Naive thymus-derived CD4-positive, alpha-beta T cell (primary cell): ENCODE measurements at places on chromosomes 1 and 21. TPM values are rescaled to one million over a fixed set of nuclear protein-coding genes. Genes with fewer than 3 reads are reported as not detected.
A peak's percentile ranks its signal among the peaks of the same experiment; 100 is the strongest.

GRCh38 chr1:14646973-14647372 lies 48.5 kb downstream of the KAZN start:
- H3K4me3 ChIP-seq: no peak overlapping the region
- H3K27ac ChIP-seq: no peak overlapping the region
- no peaks in the 10 kb centered on the region for H3K27me3 ChIP-seq
- no peaks in the 10 kb centered on the region for H3K4me1 ChIP-seq
- H3K36me3 ChIP-seq: no peaks in the 10 kb centered on the region

GRCh38 chr1:203592156-203592555 lies 34.5 kb upstream of the ATP2B4 start:
- no peaks in the 10 kb centered on the region for H3K36me3 ChIP-seq
- H3K27ac ChIP-seq: no peak overlapping the region
- no peak for DNase-seq
- no peaks in the 10 kb centered on the region for H3K4me1 ChIP-seq
- no peak overlapping the region for H3K4me3 ChIP-seq
- no peaks in the 10 kb centered on the region for H3K27me3 ChIP-seq

DNA sequence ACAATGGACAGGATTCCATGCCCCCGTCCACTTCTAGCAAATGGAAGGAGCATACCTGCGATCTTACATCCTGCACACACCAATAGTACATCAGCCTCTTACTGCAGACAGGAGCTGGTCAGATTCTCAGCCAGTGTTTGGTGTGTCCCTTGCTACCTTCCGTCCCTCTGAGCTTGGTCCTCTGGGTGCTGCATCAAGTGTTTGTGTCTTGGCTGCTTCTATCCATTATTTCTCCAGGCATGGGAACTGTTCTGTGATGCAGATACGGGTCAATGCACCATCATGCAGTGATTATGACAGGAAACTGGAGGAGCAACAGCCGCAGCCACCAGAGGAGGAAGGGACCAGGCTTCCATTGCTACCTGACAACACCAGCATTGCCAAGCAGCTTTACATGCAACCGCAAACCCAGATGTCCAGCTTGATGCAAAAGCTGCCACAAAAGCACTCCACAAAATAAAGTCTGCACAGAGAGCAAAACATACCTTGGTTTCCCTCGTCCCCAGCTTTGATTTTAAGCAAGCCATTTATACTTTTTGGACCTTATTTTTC lies 21.9 kb upstream of the OVAAL start:
- no peaks in the 10 kb centered on the region for H3K36me3 ChIP-seq
- H3K4me3 ChIP-seq: no peak overlapping the region
- no peaks in the 10 kb centered on the region for H3K27me3 ChIP-seq

DNA sequence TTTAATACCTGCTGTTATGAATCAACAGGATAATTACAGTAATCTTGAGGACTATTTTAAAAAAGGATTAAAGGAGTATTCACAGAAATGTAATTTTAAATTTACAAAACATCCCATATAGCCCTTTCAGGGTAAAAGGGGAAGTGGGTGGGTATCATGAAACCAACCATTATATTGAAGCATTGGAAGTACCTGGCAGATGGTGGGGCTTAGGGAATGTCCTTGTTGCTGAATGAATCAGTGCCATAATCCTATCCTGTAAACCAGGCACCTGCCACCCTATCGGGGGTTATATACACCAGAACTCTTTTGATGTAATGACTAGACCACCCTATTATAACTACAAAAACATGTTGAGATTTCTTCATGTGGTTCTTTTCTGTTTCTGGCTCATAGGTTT lies 30.4 kb downstream of the CDC14A start:
- H3K36me3 ChIP-seq: no peaks in the 10 kb centered on the region
- no peak overlapping the region for H3K4me3 ChIP-seq
- no peaks in the 10 kb centered on the region for H3K27me3 ChIP-seq
- peaks cover 60% of the 10 kb centered on the region for H3K4me1 ChIP-seq
- DNase-seq: no peak

DNA sequence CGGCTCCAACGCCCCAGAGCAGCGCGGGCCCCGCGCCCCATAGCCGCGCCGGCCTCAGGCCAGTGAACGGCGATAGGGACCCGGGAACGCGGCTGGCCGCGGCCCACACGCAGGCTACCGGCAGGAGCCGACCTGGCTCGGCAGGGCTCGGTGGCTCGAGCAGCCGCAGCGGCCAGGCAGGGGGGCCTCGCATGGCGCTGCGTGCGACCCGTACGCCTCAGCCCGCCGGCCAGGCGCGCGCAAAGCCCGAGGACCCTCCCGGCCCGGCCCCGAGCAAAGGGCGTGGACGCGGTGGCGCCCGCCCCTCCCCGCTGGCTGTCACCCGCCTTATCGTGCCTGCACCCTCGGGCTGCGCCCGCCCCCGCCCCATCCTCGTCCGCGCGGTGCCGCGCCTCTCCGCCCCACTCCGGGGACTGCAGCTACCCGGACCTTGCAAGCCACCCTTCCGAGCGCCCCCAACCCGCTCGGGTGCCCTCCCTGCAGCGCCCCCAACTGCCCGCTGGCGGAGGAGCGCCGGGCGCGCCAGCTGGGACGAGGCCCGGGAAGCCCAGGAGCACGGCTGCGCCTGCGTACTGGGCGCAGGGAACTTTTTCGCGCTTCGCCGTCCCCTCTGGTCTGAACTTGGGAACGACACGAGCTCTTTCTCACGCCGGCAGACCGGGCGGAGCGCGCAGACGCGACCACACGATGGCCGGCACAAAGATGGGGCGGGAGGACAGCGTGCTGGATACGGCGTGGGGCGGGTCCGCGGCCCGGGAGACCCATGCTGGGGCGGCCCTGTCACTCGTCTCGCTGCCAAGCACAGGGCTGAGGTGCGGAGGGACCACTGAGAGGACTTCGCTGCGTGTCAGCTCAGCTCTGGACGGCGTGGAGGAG lies at the start of gene ABCB10:
Gene ABCB10, minus strand, starts transcription at position 248 of the 876 bp plus-strand sequence. Its CDS starts 55 bp downstream, at position 193.
- H3K4me3 ChIP-seq: peak within 1 kb of the TSS; percentile 88
- H3K4me1 ChIP-seq: peaks cover 15% of the 10 kb centered on the region
- no peaks in the 10 kb centered on the region for H3K27me3 ChIP-seq
- H3K27ac ChIP-seq: peak within 1 kb of the TSS; percentile 65
- peak; percentile 68 for DNase-seq
- no peaks in the 10 kb centered on the region for H3K36me3 ChIP-seq

- no peak overlapping the region for H3K4me3 ChIP-seq
- DNase-seq: no peak
- no peaks in the 10 kb centered on the region for H3K36me3 ChIP-seq
- H3K27me3 ChIP-seq: no peaks in the 10 kb centered on the region
- no peak overlapping the region for H3K27ac ChIP-seq
- H3K4me1 ChIP-seq: peaks cover 22% of the 10 kb centered on the region
Measured at GRCh38 chr1:39189592-39190041, 14.9 kb upstream of the MACF1 start.

GRCh38 chr21:43867332-43867703 lies 2.3 kb downstream of the AGPAT3 start:
- H3K27me3 ChIP-seq: no peaks in the 10 kb centered on the region
- no peak for DNase-seq
- H3K4me3 ChIP-seq: peak overlapping the region; percentile 62
- peaks cover 18% of the 10 kb centered on the region for H3K4me1 ChIP-seq

DNA sequence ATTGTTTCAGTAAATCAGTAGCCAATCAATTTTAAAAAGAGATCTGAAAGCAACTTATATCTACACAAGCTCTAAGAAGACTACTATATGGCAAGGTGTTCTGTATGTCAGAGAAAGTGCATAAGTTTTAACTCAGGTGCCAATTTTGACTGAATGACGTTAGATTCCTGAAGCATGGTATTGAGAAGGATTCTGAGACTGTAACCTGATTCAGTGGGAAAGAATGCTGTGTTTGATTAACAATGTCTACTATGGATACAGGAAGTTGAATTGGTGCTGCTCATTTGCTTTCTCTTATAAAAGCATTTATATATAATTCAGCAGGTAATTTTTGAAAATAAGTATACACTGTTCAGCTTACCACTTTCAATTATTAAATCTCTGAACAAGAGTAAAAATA lies 156.3 kb downstream of the PAPPA2 start:
- H3K4me1 ChIP-seq: no peaks in the 10 kb centered on the region
- H3K27ac ChIP-seq: no peak overlapping the region
- H3K27me3 ChIP-seq: no peaks in the 10 kb centered on the region
- no peak for DNase-seq
- H3K36me3 ChIP-seq: no peaks in the 10 kb centered on the region
- no peak overlapping the region for H3K4me3 ChIP-seq

DNA sequence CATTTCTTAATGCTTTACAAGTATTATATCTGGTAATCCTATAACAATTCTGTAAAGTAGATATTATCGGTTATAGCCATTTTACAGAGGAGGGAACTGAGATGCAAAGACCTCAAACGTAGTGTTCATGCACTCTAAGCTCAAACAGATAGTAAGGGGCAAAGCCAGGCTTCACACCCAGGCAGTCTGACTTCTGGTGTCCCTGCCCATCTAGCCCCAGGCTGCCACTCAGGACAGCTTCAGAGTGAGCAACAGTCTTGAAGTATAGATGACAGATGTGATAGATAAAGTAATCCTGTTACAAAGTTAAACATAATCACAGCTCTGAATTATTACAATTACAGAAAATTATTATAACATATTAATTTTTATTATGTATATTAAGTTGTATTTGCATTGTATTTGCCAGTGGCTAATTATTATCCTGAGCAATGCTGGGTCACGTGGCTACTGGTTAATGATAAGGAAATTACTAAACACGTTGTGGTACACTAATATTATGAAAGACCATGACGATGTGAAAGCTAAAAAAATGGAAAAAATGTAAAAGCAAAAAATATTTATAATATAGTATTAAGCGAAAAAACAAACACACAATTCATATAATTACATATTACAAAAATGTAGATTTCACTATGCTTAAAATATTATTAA lies 6.1 kb upstream of the TRAF3IP3 start:
- H3K27ac ChIP-seq: no peak overlapping the region
- no peak overlapping the region for H3K4me3 ChIP-seq
- no peaks in the 10 kb centered on the region for H3K36me3 ChIP-seq
- H3K27me3 ChIP-seq: no peaks in the 10 kb centered on the region

- H3K4me3 ChIP-seq: peak overlapping the region; percentile 88
- no peaks in the 10 kb centered on the region for H3K36me3 ChIP-seq
- no peaks in the 10 kb centered on the region for H3K27me3 ChIP-seq
- H3K27ac ChIP-seq: peak overlapping the region; percentile 97
- peaks cover 60% of the 10 kb centered on the region for H3K4me1 ChIP-seq
- peak; percentile 61 for DNase-seq
Measured at GRCh38 chr1:36156329-36157114, 562 bp downstream of the MAP7D1 start.

FMO4 gene
- 1.4 TPM for total RNA-seq

ZSWIM5 gene
- total RNA-seq: 0.17 and 0.38 TPM in 2 replicates
